ENCODE measurements at places on chromosomes 16 and 17. TPM values are rescaled to one million over a fixed set of nuclear protein-coding genes. Genes with fewer than 3 reads are reported as not detected.

The WFIKKN1 gene
- 0.10 TPM for total RNA-seq

The MT1A gene
- total RNA-seq: not detected

The TNP2 gene
- not detected for total RNA-seq

The FNDC8 gene
- total RNA-seq: not detected

The PHLPP2 gene
- total RNA-seq: 7.4 TPM

The FBXW10B gene
- 0.35 TPM for total RNA-seq

The CEP131 gene
- total RNA-seq: 11.6 TPM

The KRT39 gene
- total RNA-seq: not detected

The PITPNM3 gene
- total RNA-seq: 0.63 TPM

The CES4A gene
- total RNA-seq: 39.3 TPM

DNA sequence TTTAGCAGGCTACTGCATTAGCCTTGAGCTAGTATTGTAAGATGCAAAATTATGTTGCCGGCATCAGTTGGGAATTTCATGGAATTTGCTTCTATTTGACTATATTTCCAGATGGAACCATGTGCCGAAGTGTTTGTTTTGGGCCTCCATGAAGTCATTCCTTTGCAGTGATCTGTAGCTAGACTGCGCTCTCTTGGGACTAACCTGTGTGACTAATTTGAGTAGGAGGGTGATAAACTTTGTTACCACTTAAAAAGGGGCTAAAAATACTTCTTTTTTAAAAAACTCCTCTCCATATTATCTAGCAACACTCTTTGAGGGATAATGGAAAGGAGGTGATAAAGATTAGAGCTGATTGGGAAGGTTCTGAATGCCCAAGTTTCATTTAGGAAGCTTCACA, 166.8 kb upstream of the TBX2 start:
- peaks cover 2% of the 10 kb centered on the region for H3K36me3 ChIP-seq
- DNase-seq: no peak
- H3K4me1 ChIP-seq: peaks cover 15% of the 10 kb centered on the region
- no peak overlapping the region for H3K27ac ChIP-seq

GRCh38 chr17:49316889-49317675, 45.0 kb downstream of the ZNF652 start:
- no peaks in the 10 kb centered on the region for H3K27me3 ChIP-seq
- no peak for DNase-seq
- peaks cover 20% of the 10 kb centered on the region for H3K36me3 ChIP-seq
- peak overlapping the region; percentile 79 for H3K27ac ChIP-seq
- no peak overlapping the region for H3K4me3 ChIP-seq
- peaks cover 35% of the 10 kb centered on the region for H3K4me1 ChIP-seq

DNA sequence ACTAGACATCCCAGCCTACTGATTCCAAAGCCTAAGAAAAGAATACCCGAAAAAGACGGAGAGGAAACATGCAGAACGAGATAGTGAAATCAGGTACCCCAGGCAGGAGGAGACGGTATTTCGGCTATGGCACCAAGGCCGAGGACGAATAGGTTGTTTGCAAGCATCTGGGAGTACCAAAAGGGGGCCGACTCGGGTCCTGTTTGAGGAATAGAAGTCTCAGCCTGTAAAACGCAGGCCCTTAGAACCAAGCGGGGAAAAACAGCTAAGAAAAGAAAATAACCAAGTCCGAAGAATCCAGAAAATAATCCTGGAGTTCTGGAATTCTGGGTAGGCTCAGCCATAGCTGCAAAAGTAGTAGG, 537 bp downstream of the SLC35B1 start:
- H3K27me3 ChIP-seq: no peaks in the 10 kb centered on the region
- peak overlapping the region; percentile 90 for H3K4me3 ChIP-seq
- peaks cover 53% of the 10 kb centered on the region for H3K36me3 ChIP-seq
- peak; percentile 34 for DNase-seq
- peaks cover 57% of the 10 kb centered on the region for H3K4me1 ChIP-seq
- H3K27ac ChIP-seq: peak overlapping the region; percentile 93

DNA sequence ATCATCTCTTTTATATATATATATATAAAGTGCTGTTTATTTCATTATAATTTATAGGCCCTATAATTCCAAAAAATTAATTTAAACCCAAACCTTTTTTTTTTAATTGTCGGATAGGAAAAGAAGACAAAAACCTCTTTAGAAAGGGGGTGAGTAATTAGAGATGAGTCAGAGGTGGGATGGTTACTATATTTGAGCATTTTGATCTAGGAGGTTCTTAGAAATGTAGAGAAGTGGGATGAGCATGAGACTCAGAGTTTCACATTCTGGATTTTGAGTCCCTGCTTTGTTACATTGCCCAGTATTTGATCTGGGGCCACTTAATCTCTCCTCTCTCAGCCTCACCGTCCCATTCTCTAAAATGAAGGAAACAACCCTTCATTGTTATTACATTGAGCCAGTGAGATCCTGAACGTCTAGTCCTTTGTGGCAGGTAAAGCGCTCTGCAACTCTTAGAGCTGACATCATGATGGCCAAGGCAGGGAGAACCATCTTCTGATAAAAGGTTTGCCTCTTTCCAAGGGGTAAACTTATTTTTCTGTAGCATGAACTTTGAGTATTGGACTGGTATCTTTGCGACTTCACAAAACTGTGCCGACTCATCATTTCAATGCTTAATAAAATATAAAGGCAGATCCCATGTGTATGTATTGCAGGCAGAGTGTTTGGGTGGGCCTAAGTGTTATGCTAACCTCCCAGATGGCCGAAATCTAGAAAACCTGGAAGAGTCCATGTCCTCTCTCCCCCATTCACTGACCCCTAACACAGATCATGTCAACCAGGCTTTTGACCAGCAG, 21.3 kb downstream of the HS3ST3B1 start:
- H3K4me3 ChIP-seq: no peak overlapping the region
- H3K27me3 ChIP-seq: no peaks in the 10 kb centered on the region
- H3K36me3 ChIP-seq: peaks cover 40% of the 10 kb centered on the region
- no peak overlapping the region for H3K27ac ChIP-seq
- no peak for DNase-seq

DNA sequence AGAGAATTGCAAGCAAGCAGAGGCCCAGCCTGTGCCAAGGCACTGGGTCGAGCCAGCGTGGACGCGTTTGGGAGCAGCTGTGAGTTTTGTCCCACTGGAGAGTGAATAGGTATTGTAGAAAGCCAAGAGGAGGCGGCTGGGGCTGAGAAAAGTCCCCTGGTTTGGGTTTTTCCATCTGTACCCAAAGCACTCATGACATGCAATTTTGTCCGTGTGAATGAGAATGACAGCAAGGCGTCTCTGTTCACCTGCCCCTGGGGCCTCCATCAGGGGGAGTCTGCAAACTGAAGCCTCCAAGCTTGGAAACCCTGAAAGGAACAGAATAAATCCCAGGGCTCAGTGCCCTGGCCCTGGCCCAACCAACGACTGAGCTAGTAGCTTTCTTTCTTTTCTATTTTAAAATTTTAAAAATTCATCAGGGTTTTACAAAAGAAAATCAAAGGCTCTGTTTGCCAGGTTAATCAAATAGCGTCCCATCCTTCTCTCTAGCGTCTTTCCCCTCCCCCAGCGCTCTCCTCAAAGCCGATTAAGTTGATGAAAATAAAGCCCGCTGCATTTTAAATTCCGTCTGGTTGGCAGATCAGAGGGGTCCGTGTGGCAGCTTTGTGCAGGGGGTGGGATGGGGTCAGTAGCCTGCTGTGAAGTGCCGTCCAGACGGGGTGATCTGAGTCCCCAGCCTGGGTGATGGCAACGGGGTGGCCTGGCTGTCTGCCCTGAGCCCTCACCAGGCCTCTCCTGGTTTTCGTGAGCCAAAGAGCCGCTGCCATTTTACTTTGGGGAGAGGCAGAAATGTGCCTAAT, 171.0 kb downstream of the KATNIP start:
- no peak overlapping the region for H3K27ac ChIP-seq
- no peak for DNase-seq
- H3K4me3 ChIP-seq: no peak overlapping the region
- H3K27me3 ChIP-seq: no peaks in the 10 kb centered on the region

DNA sequence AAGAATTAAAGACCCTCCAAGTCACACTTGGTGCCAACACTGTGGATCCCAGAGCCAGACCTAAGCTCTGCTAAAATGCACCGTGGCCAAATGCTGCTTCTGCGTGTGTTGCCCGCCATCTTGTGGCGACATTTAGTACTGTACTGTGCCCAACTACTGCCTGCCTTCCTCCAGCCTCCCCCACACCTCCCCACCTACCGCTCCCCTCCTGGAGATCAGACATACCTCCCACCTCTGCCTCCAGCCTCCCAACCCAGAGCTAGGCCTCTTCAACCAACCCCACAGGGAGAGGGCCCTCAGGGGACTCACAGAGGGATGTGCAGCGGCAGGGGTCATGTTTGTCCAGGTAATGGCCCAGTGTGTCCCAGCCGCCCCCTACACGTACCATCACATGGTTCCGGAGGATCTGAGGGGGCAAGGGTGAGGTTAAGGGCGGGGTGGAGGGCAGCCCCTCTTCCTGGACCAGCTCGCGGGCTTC, 5.5 kb downstream of the GAS2L2 start:
- H3K36me3 ChIP-seq: no peaks in the 10 kb centered on the region
- peaks cover 10% of the 10 kb centered on the region for H3K4me1 ChIP-seq
- no peak overlapping the region for H3K27ac ChIP-seq
- H3K4me3 ChIP-seq: no peak overlapping the region

DNA sequence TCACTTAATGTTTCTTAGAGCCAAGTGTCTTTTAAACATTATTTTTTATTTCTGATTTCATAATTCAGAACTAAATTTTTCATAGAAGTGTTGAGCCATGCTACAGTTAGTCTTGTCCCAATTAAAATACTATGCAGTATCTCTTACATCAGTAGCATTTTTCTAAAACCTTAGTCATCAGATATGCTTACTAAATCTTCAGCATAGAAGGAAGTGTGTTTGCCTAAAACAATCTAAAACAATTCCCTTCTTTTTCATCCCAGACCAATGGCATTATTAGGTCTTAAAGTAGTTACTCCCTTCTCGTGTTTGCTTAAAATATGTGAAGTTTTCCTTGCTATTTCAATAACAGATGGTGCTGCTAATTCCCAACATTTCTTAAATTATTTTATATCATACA, 13.6 kb upstream of the BCAS3 start:
- H3K27ac ChIP-seq: no peak overlapping the region
- no peak for DNase-seq
- H3K36me3 ChIP-seq: peaks cover 16% of the 10 kb centered on the region
- H3K4me3 ChIP-seq: no peak overlapping the region

GRCh38 chr16:65196420-65197075, 74.7 kb upstream of the CDH11 start:
- H3K4me1 ChIP-seq: no peaks in the 10 kb centered on the region
- H3K27me3 ChIP-seq: no peaks in the 10 kb centered on the region
- no peaks in the 10 kb centered on the region for H3K36me3 ChIP-seq

- peaks cover 41% of the 10 kb centered on the region for H3K4me1 ChIP-seq
- H3K4me3 ChIP-seq: no peak overlapping the region
- H3K27ac ChIP-seq: no peak overlapping the region
Observed at GRCh38 chr17:40092581-40092980, 7.8 kb downstream of the NR1D1 start.

GRCh38 chr16:65845466-65846209, 520.9 kb upstream of the CDH5 start:
- H3K4me1 ChIP-seq: no peaks in the 10 kb centered on the region
- no peaks in the 10 kb centered on the region for H3K27me3 ChIP-seq
- no peak for DNase-seq
- no peak overlapping the region for H3K27ac ChIP-seq

GRCh38 chr17:15513856-15514459, 46.5 kb upstream of the CDRT4 start:
- DNase-seq: no peak
- no peak overlapping the region for H3K4me3 ChIP-seq
- peaks cover 11% of the 10 kb centered on the region for H3K36me3 ChIP-seq
- no peak overlapping the region for H3K27ac ChIP-seq
- no peaks in the 10 kb centered on the region for H3K4me1 ChIP-seq
- no peaks in the 10 kb centered on the region for H3K27me3 ChIP-seq

- peaks cover 12% of the 10 kb centered on the region for H3K4me1 ChIP-seq
- H3K36me3 ChIP-seq: peaks cover 29% of the 10 kb centered on the region
- no peaks in the 10 kb centered on the region for H3K27me3 ChIP-seq
- H3K4me3 ChIP-seq: no peak overlapping the region
Observed at GRCh38 chr17:29120433-29120832, 59.8 kb downstream of the MYO18A start.

DNA sequence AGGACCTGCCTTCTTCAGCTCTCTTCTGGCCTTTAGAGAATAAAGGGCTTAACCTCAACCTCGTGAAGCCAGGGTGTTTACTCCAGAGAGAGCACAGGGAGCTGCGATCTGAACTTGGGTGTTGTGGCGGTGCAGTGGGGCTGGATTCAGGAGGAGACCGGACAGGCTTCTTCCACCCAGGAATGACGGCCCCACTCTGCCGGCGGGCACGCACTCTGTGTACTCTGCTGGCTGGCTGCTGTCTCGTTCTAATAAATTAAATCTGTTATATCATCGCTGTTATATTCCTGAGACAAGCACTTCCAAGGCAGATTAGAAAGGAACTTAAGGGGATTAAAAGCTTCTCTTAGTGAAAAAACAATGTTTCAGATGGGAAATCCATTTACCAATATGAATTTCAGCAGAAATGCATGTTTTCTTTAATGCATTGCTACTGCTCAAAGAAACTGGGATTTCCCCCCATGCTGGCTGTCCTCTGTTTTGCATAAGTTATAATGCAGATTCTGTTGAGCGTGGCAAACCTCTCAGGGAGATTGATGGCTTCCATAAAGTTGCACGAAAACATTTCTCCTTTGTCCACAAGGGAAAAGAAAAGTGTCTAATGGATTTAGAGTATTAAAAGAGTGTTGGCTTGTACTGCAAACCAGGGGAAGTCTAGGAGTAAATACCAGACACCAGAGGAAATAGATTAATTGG, 168.6 kb upstream of the IRX3 start:
- H3K27me3 ChIP-seq: peaks cover 4% of the 10 kb centered on the region
- H3K4me1 ChIP-seq: peaks cover 7% of the 10 kb centered on the region
- H3K36me3 ChIP-seq: no peaks in the 10 kb centered on the region
- H3K27ac ChIP-seq: no peak overlapping the region
- DNase-seq: no peak
- H3K4me3 ChIP-seq: no peak overlapping the region

GRCh38 chr17:28857905-28858800, 3.3 kb downstream of the ERAL1 start:
- no peak overlapping the region for H3K27ac ChIP-seq
- no peaks in the 10 kb centered on the region for H3K27me3 ChIP-seq
- peaks cover 30% of the 10 kb centered on the region for H3K4me1 ChIP-seq
- peak overlapping the region; percentile 42 for H3K4me3 ChIP-seq
- no peak for DNase-seq

GRCh38 chr17:41018541-41018940, 8.5 kb downstream of the KRTAP1-5 start:
- no peak for DNase-seq
- H3K4me3 ChIP-seq: no peak overlapping the region
- no peak overlapping the region for H3K27ac ChIP-seq
- peaks cover 4% of the 10 kb centered on the region for H3K27me3 ChIP-seq
- no peaks in the 10 kb centered on the region for H3K4me1 ChIP-seq
- no peaks in the 10 kb centered on the region for H3K36me3 ChIP-seq

DNA sequence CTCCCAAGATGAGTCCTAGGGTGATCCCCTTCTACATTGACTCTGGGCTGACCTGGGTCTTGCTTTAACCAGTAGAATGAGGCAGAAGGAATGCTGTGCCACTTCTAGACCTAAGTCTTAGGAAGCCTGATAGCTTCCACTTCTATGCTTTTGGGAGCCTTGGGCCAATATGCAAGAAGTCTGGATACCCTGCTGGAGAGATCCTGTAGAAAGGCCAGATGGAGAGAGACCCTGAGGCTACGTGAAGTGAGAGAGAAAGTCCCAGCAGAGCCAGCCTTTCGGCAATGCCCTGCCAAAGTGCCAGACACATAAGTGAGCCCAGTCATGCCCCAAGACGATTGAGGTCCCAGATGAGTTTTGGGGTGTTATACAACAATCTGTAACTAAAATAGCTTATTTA, 1.7 kb downstream of the KRT222 start:
- H3K4me3 ChIP-seq: no peak overlapping the region
- no peaks in the 10 kb centered on the region for H3K36me3 ChIP-seq
- peaks cover 7% of the 10 kb centered on the region for H3K4me1 ChIP-seq
- peaks cover 49% of the 10 kb centered on the region for H3K27me3 ChIP-seq
- no peak overlapping the region for H3K27ac ChIP-seq
- no peak for DNase-seq

Data from activated CD4-positive, alpha-beta memory T cell treated with anti-CD3 and anti-CD28 coated beads, Interleukin-2, amount 10 ng/mL, durations not matched to agents 7 days and 5 days (primary cell).